GF-D8 (cell line): ENCODE measurements at places on chromosomes 16 and 17.
A peak's percentile ranks its signal among the peaks of the same experiment; 100 is the strongest.

DNA sequence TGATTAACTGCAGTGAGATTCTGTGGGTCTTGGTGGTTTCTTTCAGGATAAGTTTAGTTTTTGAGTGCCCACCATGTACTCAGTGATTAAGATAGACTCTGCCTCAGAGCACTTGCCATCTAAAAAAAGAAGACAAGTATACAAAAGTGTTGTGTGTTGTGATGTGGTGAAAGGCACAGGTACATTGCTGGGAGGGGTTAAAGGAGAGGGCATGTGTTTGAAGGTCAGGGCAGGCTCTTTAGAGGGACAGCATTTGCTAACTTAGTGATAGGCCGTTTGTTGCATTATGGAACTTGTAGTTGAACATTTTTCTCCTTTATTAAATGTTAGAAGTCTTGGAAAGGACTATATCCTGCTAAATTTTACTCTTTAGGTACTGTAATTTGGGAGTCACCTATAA lies 26.5 kb downstream of the SF3B3 start:
- DNase-seq, result no peak

DNA sequence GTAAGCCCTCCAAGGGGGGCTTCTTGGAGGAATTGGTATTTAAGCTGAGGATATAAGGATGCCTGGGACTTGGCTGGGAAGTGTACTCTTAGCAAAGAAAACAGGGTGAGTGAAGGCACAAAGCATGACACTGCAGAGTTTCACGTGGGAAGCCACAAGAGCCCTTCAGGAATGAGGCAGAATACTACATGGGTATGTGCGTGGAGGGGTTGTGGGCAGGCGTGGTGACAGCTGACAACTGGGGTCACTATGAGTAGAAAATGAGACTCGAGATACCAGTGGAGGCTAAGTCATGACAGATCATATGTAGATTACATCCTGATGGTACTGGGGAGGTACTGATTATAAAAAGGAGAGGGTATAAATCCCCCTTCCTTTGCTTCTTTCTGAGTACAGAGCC lies 78.1 kb upstream of the XYLT1 start:
- no peak for DNase-seq

GRCh38 chr16:79250502-79251098 lies 349.9 kb downstream of the MAF start:
- no peak for DNase-seq

DNA sequence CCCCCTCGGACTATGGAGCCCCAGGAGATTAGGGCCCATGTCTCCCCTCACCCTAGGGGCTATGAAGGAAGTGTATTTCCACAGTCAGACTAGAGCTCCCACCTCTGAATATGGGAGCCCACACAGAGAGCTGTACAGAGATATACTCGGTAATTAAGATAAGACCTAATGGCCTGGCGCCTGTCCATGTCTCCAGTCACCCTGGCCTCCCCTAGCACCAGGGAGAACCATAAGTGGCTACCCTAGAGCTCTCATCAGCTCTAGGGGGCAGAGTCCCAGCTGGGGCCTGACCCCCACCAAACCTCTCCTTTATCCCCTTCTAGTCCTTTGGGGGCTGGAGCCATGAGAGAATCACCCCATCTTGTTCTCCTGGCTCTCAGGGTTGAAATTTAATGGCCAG lies 2.4 kb downstream of the TMEM101 start:
- no peak for DNase-seq

DNA sequence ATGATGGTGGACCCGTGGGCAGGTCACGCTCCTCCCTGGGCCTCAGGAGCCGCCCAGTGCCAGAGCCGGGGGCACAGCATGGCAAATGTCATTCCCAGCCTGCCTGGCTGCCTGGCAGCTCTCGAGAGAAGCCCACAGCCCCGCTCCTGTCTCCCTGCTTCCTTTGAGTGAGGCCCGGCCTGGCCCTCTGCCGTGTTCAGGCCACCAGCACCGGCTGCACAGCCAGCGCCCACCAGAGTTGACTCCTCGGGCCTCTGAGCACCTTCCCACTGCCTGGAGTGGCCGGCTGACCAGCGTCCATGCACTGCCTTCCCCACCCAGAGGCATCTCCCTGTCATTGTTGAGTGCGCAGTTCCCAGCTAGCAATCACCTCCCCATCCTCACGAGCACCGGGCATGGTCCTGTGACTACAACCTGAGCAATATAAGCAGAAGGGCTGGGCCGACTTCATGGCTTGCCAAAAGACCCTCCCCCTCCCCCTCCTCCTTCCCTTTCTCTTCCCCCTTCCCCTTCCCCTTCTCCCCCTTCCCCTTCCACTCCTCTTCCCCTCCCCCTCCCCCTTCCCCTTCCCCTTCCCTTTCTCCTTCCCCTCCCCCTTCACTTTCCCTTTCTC lies 11.9 kb upstream of the SLC38A10 start:
- no peak for DNase-seq

DNA sequence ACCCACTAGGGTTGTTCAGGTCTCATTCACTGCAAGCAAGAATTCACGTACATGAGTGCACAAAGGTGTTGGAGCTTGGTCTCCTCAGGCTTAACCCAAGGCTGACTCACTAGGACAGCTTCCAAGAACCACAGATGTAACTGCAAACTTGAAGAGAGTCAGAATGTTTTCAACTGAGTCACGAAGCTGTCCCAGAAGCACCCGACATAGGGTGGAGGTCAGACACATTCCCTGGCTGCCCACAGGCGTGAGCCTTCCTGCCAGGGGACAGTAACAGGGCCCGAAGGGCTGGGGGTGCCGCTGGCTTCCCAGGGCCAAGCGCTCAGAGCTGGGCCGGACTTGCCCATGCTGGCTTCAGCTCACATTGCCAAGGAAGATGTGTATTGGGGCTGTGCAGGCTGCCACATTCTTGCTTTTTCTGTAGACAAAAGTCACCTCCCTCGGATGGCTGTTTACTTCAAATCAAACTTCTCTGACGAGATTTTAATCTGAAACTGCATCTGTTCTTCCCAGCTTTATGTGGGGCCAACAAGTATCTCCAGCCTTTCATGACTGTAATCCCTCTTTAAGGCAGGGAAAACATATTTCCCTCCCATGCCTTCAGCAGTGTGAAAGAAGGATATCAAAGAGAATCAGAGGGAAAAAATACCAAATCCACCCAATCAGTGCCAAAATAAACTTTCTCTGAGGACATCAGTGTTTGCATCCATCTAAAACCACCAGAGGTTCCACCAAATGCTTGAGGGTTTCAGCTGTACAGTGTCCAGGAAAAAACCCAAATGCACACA lies 14.3 kb downstream of the CMTM3 start:
- DNase-seq, result no peak

DNA sequence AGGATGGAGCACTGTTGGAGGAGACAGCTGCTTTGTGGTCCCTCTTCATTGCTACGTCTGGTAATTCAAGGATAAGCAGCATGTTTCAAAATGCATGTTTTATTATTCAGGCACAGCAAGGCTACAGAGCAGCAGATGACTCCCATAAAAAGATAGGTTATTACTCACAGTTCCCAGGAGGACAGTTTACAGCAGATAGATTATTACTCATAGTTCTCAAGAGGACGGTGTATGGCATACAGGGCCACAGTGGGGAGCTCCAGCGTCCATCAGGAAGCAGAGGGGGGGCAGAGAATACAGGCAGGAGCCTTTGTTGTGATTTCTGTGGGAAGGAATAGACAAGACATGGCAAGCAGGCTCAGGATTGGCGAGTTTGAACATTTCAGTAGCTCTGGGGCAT lies 72.9 kb downstream of the DNAH9 start:
- DNase-seq, result no peak

- DNase-seq, result peak; percentile 98
Observed at GRCh38 chr17:55783684-55784245, 32.9 kb downstream of the PCTP start.

DNA sequence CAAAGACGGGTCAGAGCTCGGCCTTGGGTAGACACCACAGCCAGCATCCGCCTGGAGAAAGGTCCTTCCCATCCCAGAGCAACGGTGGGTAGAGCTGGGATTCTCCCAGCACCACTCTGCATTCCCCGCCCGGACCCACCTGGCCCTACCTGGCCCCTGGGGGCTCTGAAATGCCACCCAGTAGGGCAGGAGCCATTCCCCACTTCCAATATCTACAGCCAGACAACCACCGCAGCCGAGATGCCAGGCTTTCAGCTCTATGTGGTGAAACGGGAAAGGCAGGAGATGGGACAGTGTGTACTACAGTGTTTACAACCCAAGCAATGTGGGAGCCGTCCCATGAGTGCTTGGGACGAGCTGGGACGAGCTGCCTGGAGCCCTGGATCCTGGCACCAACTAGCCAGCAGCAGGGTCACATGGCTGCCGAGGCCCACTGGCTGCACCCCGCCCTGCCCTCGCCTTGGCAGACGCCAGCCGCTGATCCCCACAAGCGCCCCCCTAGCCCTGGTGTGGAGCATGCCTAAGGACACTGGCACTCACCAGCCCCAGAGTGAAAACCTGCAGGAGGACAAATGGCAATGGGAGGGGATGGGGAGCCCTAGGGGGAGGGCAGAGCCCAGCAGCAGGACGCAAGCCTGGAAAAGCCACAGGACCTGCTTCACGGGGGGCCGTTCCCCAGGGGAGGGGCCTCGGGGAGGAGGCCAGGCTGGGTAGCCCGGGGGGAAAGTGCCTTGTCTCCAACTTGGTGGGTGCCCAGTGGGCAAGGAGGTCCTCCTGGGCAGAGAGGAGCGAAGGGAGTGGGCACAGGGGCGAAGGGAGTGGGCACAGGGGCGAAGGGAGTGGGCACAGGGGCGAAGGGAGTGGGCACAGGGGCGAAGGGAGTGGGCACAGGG lies 13.5 kb downstream of the TMC6 start:
- DNase-seq, result no peak

GRCh38 chr17:80689129-80689619 lies 144.5 kb downstream of the RPTOR start:
- no peak for DNase-seq

DNA sequence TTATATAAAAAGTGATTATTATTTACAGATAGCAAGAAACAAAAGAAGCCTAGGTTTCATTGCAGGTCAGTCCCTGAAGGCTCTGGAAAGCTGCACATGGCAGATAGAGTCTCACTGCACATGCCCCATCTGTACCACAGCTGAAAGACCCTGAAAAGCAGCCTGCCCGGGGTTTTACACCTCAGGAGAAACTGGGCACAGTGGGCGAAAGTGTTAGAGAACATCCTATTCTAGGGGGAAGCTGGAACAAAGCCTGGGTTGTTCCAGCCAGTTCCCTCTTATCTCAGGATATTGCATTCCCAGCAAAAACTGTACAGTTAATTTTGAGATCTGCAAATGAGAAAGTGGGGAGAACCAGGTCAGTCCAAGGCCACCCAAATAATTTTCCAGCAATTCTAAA lies 419.7 kb downstream of the CNTNAP4 start:
- DNase-seq, result no peak

GRCh38 chr17:13272296-13272695 lies 254.5 kb upstream of the ELAC2 start:
- DNase-seq, result no peak

GRCh38 chr17:8659758-8660410 lies 29.4 kb upstream of the MYH10 start:
- no peak for DNase-seq

DNA sequence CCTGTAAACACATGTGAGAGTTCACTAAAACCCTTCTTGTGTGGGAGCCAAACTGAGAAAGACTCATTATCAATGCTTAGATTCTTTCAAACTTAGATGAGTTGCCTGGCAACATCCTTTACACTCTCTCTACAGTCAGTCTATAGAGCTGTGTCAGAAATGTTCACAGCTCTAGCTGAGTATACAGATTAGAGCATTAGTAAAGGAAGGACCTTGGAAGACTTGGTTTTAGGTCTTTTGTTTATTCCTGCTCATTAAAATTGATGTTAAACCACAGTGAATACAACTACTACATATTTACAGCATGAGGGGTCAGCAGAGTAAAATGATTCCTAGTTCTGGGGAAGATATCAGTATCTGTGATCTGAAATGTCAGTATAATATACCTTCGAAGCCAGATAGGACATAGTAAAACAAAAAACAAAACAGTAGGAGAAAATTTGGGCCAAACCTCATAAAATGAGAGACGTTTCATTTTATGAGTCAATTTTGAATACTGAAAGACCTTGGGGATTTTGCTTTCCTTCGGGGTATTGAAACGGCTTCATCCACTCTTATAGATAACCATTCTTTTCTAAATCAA lies 186.0 kb downstream of the TANC2 start:
- no peak for DNase-seq

DNA sequence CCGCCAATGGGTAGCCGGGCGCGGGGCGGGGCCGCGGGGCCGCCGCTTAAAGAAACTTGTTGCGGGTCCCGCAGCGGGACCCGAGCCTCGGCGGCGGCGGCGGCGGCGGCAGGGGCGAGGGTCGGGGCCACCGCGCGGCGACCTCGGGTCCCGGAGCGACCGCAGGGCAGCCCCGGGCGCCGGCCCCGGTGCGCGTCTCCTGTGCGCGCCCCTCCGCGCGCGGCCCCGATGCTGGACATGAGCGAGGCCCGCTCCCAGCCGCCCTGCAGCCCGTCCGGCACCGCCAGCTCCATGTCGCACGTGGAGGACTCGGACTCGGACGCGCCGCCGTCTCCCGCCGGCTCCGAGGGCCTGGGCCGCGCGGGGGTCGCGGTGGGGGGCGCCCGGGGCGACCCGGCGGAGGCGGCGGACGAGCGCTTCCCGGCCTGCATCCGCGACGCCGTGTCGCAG lies at the start of gene SOX8:
Gene SOX8, plus strand, starts transcription at position 76 of the 450 bp plus-strand sequence. Its CDS starts 153 bp downstream, at position 229.
- no peak for DNase-seq

GRCh38 chr16:72924927-72925630 lies 122.8 kb downstream of the ZFHX3 start:
- no peak for DNase-seq

GRCh38 chr16:11446566-11447119 lies 101.4 kb downstream of the RMI2 start:
- DNase-seq, result no peak

DNA sequence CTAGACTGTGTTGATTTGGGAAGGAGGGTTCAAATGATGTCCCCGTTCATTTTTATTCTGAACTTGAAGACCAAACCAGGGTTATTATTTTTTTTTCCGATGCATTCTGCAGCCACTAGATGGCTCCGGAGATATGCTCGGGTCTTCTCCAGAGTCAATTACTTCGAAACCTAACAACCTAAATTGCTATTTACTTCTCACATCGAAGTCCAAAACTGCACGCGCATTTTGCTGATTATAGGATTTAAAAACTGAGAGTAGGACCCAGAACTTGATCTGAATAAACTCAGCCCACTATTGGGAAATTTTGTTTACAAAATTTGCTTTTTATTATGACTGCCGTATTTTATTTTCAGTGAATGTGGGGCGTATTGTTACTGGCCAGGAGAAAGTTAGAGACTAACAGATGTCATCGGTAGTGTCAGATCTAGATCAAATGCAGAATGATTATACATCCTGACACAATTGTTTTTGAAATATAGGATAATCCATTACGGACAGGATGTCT lies 263.8 kb downstream of the HS3ST3A1 start:
- DNase-seq, result no peak

- no peak for DNase-seq
Observed at GRCh38 chr16:28292731-28293600, 641 bp downstream of the SBK1 start.
